ENCODE measurements at places on chromosomes 12 and 14. TPM values are rescaled to one million over a fixed set of nuclear protein-coding genes. Genes with fewer than 3 reads are reported as not detected.

DNA sequence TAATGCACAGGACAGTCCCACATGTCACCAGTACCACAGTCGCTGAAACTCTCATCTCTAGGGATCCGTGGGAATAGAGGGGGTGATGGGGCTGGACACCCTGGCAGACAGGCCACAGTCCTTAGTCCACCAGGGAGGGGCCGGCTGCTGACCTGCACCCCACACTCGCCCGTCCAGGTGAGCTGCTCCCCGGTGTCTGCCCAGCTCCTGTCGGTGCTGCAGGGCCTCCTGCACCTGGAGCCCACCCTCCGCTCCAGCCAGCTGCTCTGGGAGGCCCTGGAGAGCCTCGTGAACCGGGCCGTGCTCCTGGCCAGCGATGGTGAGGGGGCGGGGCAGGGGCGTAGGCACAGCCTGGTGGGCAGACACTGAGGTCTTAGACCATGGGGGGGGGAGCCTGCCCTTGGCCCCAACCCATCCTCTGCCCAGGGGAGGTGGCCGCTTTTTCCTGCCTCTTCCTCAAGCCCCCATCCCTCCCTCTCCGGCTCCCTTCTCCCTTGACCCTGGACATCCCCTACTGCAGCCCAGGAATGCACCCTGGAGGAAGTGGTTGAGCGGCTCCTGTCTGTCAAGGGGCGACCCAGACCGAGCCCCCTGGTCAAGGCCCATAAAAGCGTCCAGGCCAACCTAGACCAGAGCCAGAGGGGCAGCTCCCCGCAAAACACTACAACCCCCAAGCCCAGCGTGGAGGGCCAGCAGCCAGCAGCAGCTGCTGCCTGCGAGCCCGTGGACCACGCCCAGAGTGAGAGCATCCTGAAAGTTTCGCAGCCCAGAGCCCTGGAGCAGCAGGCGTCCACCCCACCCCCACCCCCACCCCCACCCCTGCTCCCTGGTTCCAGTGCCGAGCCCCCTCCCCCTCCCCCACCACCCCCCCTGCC, 17.1 kb upstream of the ADSS1 start:
- H3K4me3 ChIP-seq, result no peak overlapping the region
- peaks cover 43% of the 10 kb centered on the region for H3K36me3 ChIP-seq
- no peaks in the 10 kb centered on the region for H3K27me3 ChIP-seq
- DNase-seq, result peak; percentile 46
- no peaks in the 10 kb centered on the region for H3K4me1 ChIP-seq

GRCh38 chr12:14981049-14981448, 8.2 kb downstream of the PDE6H start:
- no peak for DNase-seq
- H3K36me3 ChIP-seq, result no peaks in the 10 kb centered on the region
- no peaks in the 10 kb centered on the region for H3K27me3 ChIP-seq
- no peak overlapping the region for H3K27ac ChIP-seq
- no peak overlapping the region for H3K4me3 ChIP-seq

DNA sequence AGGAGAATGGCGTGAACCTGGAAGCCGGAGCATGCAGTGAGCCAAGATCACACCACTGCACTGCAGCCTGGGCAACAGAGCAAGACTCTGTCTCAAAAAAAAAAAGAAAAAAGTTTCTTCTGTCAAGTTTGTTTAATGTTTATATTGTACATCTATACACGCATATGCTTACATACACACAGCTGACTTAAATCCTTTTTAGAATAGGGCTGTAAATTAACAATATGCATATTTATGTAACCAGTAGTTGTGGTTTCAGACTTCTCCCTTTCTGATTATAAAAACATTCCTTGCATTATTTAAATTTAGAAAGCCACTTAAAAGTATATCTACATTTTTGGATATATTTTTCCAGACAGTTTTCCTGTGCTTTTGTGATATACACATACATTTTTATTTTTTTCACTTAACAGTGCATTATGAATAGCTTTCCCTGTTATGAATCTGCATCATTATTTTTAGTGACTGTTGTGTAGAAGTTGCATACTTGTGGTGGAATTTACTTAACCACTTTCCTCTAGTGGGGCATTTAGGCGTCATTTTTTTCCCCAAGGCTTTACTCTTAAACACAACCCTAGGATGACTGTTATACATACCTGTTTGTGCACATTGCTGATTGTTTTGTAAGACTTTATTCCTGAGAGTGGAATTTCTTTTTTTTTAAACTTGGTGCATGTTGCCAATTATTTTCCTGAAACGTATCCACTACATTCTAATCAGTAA, 29.4 kb downstream of the POLR3B start:
- H3K27me3 ChIP-seq, result no peaks in the 10 kb centered on the region
- H3K4me1 ChIP-seq, result no peaks in the 10 kb centered on the region
- no peak for DNase-seq
- H3K36me3 ChIP-seq, result no peaks in the 10 kb centered on the region

- DNase-seq, result no peak
- H3K4me3 ChIP-seq, result no peak overlapping the region
- no peaks in the 10 kb centered on the region for H3K4me1 ChIP-seq
- H3K27me3 ChIP-seq, result peaks cover 48% of the 10 kb centered on the region
- no peaks in the 10 kb centered on the region for H3K36me3 ChIP-seq
These were observed 162.0 kb downstream of the UNC79 start for GRCh38 chr14:93592786-93593185.

GRCh38 chr12:79266343-79267144, 402.0 kb downstream of the SYT1 start:
- H3K27me3 ChIP-seq, result no peaks in the 10 kb centered on the region
- no peak overlapping the region for H3K4me3 ChIP-seq
- H3K36me3 ChIP-seq, result no peaks in the 10 kb centered on the region
- H3K27ac ChIP-seq, result no peak overlapping the region
- H3K4me1 ChIP-seq, result peaks cover 3% of the 10 kb centered on the region

- no peak overlapping the region for H3K4me3 ChIP-seq
- no peak overlapping the region for H3K27ac ChIP-seq
- DNase-seq, result no peak
- H3K36me3 ChIP-seq, result no peaks in the 10 kb centered on the region
These were observed 24.8 kb upstream of the SLC6A15 start for GRCh38 chr12:84937415-84937814.

DNA sequence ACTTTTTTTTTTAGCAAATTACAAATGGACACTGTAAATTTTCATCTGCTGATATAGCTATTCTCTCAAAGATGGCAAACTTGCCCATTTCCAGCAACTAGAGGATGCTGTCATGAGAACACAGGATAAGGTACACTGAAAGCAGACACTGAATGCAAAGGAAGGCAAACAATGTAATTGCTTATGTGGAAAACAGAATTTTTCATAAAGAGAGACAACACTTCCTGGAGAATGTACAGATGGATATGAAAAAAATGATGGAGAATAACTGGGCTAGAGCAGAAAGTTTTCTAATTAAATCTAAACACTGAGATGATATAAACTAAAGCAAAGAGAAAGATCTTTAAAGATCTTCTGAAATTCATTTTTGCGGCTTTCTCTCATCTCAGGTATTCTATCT, 581 bp downstream of the CD69 start:
- no peaks in the 10 kb centered on the region for H3K36me3 ChIP-seq
- no peak overlapping the region for H3K27ac ChIP-seq
- no peak overlapping the region for H3K4me3 ChIP-seq
- no peaks in the 10 kb centered on the region for H3K27me3 ChIP-seq
- peaks cover 9% of the 10 kb centered on the region for H3K4me1 ChIP-seq

DNA sequence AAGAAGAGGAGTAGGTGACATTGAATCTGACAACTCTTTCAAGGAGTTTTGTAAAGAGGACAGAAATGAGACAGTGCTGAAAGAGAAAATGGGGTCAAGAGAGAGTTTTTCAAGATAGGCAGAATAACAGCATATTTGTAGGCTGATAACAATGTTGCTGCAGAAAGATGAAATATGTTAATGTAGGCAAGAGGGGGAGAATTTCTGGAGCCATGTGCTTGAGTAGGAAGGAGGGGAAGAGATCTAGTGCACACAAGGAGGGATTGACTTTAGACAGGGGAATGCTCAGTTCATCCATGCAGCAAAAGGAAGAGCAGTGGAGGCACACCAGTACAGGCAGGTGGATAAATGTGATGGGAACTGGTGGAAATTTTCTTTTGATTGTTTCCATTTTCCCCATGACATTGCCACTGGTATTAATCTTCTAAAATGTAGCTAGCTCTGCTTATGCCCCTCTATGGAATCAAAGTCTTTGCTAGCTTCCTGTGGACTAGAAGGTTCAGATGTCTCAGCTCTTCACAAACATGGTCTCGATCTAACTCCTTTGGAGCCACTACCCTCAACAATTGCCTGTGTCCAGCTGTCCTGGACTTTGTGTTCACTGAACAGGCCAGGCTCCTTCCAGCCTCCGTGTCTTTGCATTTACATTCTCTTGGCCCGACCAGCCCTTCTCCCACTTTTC, 9.1 kb downstream of the PROX2 start:
- H3K27me3 ChIP-seq, result no peaks in the 10 kb centered on the region
- no peaks in the 10 kb centered on the region for H3K36me3 ChIP-seq
- no peak for DNase-seq
- H3K4me1 ChIP-seq, result no peaks in the 10 kb centered on the region

DNA sequence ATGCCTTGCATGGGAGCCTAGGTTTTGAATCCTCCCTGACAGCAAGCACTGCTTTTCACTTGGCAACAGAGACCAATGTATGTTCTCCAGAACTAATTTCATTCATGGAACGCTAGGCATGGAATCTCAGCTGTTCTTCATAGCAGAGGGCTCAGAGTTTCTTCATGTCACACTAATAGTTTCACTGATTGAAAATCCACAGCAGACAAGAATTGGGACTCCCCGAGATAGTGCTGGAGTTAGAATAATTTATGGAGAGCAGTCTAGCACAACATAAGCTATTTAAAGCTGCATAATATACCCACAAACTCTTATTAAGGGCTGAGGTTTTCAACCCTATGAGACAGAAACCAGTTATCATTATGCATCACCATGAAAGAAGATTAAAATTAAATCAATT, 342.5 kb downstream of the TMEM132D start:
- H3K36me3 ChIP-seq, result no peaks in the 10 kb centered on the region
- no peaks in the 10 kb centered on the region for H3K4me1 ChIP-seq
- no peak overlapping the region for H3K4me3 ChIP-seq
- no peak for DNase-seq
- H3K27ac ChIP-seq, result no peak overlapping the region
- no peaks in the 10 kb centered on the region for H3K27me3 ChIP-seq

DNA sequence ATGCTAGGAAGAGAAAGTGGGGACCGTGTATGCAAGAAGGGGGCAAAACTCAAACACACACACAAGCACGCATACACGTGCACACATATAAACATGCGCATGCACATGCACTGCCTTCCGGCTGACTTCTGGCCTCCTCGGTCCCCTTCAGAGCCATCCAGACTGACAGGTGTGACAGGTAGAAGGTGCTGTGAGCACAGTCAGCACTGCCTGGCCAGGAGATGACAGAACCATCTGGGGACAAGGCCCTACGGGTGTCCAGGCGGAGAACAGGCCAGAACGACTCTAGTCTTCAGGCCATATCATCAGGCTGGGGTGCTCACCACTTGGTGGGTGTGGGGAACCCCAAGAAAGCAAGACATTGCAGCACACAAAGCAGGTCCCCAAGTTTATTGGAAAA, 7.3 kb downstream of the KRT83 start:
- no peak for DNase-seq
- no peak overlapping the region for H3K4me3 ChIP-seq
- H3K36me3 ChIP-seq, result no peaks in the 10 kb centered on the region
- H3K27ac ChIP-seq, result no peak overlapping the region
- H3K4me1 ChIP-seq, result no peaks in the 10 kb centered on the region

DNA sequence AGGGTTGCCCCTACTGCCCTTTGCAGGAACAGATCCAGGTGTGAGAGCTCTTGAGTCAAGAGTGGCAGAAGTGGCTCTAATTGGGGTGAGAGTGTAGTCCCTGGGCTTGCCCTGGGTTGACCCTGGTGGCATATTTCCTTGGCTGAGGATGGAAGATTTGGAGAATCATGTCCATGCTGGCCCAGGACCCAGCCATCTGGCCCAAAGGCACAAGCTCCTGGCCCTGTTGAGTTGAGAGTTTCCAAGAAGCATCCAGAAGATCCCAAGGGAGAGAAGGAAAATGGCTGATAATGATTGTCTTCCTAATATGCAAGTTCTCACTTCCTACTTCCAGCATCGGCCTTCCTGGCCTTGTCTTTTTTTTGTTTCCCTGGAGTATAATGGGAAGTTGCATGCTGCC, 55.5 kb upstream of the SRSF5 start:
- no peak overlapping the region for H3K4me3 ChIP-seq
- H3K36me3 ChIP-seq, result no peaks in the 10 kb centered on the region
- H3K27ac ChIP-seq, result peak overlapping the region; percentile 73
- no peak for DNase-seq

DNA sequence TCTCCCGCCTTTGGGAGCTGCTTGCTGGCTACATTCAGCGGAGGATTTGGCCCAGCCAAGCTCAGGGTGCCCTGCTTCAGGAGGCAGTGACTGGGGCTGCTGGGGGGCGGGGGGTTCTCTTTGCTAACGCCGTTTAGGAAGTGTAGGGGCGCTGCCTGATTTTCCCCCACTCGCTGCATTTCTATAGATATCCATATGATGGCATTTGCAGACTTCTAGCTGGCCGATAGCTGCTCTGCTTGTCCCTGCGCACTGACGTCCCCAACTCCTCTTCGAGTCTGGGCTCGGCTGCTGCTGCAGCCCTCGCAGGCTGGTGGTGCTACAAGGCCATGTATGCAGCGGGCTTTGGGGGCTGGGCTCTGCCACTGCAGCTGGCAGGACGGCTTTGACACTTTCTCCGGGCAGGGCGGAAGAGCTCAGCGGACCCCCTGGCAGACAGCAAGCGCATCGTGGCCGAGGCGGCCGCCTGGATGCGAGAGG, 3.1 kb downstream of the LRFN5 start:
- H3K27ac ChIP-seq, result peak overlapping the region; percentile 84
- peaks cover 29% of the 10 kb centered on the region for H3K4me1 ChIP-seq
- H3K4me3 ChIP-seq, result peak overlapping the region; percentile 79

DNA sequence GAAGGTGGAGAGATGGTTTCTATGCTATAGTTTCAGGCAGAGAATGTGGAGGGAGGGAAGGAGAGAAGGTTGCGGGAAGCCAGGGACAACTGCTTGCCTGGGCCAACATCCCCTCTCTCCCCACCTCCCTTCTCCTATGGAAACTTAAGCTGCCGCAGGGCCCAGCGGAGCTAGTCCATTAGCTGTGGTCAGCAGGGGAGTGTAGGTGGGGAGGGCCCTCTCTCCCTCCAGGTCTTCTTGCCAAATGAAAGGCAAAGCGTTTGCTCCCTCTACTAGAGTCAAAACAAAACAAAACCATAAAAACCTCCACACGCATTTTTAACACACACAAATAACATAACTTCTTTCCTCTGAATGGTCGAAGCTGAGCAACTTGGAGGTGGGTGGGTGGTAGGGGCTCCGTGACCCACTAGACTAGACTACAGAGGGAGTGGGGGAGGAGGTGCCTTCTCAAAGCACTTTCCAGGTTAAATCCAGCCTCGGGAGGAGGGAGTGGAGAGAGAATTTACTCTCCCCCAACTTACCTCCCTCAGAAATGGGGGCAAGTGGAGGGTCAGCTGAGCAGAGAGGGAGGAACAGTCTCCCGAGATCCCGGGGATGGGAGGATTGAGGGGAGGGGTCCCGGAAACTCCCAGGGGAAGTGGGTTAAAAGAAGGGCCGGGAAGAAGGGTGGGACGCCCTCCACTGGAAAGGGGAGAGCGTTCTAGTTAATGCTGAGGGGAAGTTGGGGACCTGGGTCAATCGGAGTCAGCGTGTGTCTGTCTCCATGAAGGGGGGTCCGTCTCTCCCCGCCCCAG, 4.6 kb upstream of the CACNB3 start:
- peaks cover 16% of the 10 kb centered on the region for H3K4me1 ChIP-seq
- no peaks in the 10 kb centered on the region for H3K36me3 ChIP-seq
- DNase-seq, result no peak
- no peaks in the 10 kb centered on the region for H3K27me3 ChIP-seq

Gene GLS2
- 0.24 TPM for total RNA-seq

Gene PSMA3
- 375 TPM for total RNA-seq

Gene CD163
- total RNA-seq, result not detected

Gene SERPINA5
- not detected for total RNA-seq

Gene SLC6A12
- total RNA-seq, result not detected

Gene EXOC3L4
- total RNA-seq, result not detected

Gene A2M
- total RNA-seq, result 2.0 TPM

Gene DNAI7
- total RNA-seq, result not detected

Data from A673 (cell line).